ENCODE measurements at places on chromosomes 4 and X. TPM values are rescaled to one million over a fixed set of nuclear protein-coding genes. Genes with fewer than 3 reads are reported as not detected.

- DNase-seq, result no peak
Observed at GRCh38 chr4:76562161-76562560, 127.1 kb downstream of the SHROOM3 start.

GRCh38 chr4:26330186-26330787 is 9.5 kb downstream of the RBPJ start:
- peak; percentile 43 for DNase-seq

- DNase-seq, result no peak
Observed at GRCh38 chrX:11151799-11152559, 40.8 kb downstream of the HCCS start.

DNA sequence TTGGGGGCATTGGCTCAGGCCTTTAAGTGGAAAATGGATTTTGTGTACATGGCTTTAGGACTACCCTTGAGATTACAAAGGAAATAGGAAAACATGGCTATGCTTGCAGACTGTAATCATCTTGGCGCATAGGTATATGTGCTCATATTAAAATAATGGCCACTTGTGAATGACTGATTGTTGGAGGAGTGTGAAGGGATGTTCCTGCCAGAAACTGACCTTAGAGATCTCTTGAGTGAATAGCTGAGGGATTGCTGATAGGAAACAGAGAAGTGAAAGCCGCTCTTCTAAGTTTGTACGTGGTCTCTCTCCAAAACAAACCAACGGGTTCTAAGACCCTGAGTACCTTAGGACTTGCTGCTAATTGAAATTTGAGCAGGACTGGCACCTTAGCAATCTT is 186.0 kb downstream of the MGST2 start:
- no peak for DNase-seq

The SMIM43 gene
- total RNA-seq, result not detected

DNA sequence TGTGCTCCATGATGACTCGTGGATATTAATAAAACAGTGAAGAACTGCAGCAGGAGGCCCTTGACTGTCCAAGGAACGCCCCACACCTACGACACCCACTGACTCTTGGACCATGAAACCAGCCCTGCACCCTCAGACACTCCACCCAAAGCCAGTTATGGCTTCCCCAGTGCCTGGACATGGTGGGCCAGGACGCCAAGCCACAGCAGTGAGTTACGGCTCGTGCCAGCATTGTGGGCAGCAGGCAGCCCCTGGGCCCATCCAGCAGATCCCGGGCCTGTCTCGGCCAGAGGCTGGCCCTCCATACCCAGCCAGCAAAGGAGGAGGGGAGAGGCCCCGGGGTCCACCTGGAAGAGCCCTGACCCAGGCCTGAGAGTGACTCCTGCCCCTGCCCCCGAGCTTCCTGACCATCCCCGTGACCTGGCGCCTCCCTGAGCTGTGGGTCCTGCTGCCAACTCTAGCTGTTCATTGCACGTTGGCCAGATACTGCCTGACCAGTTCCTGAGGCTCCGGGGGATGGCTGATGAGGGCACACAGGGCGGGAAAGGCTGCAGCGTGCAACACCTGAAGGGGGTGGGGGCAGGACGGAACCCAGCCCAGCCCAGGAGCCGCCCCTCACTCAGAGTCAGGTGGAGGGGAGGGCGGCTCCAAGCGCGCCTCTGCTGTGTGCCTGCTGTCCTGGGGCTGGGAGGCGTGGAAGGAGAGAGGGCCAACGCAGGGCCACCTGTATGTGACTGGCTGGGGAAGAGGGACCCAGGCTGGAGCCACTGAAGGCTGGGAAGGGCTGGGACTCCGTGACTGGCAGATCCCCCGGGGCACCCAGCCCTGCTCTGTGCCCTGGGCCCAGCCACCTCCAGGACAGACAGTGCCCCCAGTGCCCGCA is 739 bp downstream of the SLC49A3 start:
- DNase-seq, result peak; percentile 96

The SHOX gene
- total RNA-seq, result not detected

DNA sequence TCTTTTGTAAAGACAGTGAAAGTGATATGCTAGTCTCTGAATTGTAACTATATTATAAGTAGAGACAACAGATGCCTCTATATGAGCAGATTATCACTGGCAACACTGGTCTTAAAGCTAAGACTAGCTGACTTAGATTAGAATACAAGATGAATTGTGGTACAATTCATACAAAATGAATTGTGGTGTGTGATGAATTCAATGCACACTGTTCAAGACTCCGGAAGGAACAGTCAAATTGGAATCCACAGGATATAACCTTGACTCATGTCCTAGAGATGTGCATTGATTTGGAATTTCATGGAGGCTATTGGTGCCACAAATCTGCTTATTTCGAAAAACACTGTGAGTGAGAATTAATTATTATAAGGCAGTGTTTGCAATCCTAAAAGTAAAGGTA is 701.8 kb downstream of the PCDH7 start:
- DNase-seq, result no peak

The RENBP gene
- 18.3 TPM for total RNA-seq

DNA sequence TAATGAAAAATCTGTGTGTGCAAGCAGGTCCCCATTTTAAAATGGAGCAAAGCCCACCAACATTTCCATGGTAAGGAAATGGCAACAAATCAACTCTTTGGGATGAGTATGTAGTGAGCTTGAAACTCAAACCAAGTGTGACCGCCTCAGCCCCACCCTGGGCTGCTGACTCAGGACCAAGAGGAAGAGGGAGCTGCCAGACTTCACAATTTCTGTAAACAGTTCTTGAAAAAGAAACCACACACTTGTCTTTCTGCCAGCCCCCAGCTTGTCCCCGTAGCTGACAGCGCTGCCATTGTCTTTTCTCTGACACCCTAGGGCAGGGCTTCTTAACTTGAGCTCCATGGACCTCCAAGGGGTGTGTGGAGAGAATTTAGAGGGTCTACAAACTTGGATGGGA is 10.3 kb downstream of the RTL5 start:
- no peak for DNase-seq

DNA sequence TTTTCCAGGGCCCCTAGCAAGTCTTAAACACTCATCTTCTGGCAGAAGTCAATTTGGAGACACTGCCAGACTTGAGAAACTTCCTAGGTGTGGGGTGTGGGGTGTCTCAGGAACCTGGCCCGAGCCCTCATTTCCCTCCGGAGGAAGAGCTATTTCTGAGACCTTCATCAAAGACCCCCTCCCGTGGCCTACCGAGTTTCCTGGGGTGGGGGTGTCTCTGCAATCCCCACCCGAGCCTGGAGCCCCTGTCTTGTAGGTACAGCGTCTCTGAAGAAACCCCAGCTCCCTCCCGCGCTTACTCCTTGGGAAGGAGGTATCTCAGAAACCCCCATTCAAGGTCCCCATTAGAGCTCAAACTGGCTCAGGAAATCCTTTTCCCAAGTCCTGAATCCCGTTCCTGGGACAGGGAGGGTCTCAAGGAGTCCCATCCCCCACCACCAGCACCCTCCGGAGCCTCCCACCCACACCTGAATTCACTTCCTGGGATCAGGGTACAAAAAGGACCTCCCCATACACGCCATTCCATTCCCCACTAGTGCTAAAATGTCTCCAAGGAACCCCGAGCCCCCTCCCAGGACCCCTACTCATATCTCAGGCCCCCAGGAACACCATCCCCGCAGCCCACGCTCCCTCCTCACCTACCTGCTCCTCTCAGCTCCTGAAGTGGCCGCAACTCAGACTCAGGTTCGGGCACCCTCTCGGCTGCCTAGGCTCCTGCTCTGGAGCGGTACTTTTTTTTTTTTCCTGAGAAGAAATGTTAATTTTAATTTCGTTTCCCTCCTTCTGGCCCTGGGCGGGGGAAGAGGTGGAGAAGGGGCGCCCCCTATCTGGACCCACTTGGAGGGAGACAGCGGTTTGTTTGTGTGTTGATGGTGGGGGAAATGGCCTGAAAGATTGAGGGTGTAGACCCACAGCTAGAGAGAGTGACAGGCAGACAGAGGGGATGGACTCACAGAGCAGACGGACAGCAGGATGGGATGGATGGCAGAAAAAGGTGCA is 1.1 kb downstream of the SLC38A5 start:
- DNase-seq, result peak; percentile 73

GRCh38 chr4:17817027-17817426 is 6.2 kb downstream of the NCAPG start:
- DNase-seq, result no peak

The CDX4 gene
- total RNA-seq, result 21.7 TPM

DNA sequence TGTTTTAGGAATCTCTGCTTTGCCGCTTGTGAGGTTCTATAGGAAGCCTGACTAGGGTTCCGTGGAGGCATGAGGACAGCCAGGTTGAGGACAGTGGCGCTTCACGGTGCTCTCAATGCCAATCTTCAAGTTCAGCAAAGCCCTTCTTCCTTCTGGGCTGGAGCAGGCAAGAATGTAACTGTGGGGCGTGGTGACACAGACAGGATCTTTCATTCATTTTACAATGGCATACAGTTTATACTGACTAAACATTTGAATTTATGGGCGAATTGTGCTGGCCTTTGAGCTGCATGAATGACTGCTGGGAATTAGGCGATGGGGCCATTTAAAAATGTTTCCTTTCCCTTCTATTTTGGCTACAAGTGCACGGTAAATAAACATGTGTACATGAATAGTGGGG is 2.9 kb upstream of the NHS start:
- no peak for DNase-seq

DNA sequence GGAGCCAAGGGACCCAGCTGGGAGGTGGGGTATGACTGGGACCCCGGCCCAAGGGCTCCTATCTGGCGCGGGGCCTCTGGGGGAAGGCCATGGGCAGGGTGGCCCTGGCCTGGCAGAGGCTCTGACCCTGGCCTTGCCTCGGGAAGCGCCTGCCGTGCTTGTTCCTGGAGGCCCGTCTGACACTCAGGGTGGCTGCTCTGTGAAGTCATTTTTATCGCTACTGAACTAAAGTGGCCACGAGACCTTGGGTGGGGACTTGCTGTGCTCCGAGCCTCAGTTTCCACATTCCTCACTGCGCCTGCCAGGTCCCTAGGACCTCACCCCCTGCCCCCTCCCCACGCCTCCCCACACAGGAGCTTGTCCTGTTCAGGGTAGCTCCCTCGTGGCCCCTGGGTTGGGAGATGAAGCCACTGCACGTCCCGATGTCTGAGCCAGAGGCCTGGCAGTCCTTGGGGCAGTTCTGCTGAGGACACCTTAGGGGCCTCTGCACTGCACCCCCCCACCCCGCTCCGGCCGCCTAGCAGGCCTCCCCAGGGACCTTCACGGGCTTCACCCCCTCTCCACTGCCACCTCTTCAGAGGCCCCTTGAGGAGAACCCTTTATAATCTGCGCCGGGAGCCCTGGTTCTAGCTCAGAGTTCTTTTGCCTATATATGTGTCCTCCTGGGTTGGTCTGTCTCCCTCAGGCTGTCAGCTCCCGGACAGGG is 639 bp upstream of the SORCS2 start:
- DNase-seq, result peak; percentile 42

- DNase-seq, result no peak
Observed at GRCh38 chr4:86233681-86234080, 126.2 kb downstream of the MAPK10 start.

The PASD1 gene
- not detected for total RNA-seq

The PPEF2 gene
- not detected for total RNA-seq

DNA sequence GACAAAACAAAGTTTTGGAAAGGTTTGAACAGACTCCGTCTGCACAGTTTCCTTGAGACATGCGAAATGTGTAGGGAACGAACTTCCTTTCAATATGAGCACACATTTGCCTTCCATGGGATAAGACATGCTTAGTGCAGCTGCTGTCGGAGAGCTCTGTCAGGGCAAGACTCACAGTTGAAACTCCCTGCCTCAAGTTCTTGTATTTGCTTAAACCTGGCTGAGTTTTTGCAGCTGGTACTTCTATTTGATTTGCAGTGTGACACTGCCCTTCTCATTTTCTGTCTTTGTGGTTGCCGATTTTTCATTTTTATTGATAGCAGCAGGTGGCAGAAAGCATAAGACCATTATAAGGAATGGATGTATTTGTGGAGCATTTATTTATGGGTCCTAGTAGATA is 18.2 kb upstream of the RHOH start:
- no peak for DNase-seq
